Endothelial cell (in vitro differentiated cells): ENCODE measurements at places on chromosomes 6 and 20.

- DNase-seq = no peak
Measured at GRCh38 chr6:12529364-12530019, 187.1 kb upstream of the PHACTR1 start.

DNA sequence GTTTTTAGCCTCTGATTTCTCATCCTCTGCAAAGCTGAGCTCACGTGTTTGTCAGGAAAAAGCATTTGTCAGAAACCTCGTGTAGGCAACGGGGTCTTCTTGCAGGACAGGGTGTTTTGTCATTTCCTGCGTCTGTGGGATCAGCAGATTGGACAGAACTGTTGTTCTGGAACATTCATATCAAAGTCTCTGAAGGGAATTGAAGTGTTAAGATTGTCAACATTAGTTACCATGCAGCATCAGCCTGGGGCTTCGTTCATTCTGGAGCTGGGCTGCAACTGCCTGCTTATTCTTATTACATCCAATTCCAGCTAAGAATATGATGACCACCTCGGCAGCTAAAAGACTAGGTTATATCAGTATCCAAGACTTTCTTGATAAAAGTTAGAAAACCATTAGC, 71.0 kb upstream of the RALGAPA2 start:
- DNase-seq = no peak

DNA sequence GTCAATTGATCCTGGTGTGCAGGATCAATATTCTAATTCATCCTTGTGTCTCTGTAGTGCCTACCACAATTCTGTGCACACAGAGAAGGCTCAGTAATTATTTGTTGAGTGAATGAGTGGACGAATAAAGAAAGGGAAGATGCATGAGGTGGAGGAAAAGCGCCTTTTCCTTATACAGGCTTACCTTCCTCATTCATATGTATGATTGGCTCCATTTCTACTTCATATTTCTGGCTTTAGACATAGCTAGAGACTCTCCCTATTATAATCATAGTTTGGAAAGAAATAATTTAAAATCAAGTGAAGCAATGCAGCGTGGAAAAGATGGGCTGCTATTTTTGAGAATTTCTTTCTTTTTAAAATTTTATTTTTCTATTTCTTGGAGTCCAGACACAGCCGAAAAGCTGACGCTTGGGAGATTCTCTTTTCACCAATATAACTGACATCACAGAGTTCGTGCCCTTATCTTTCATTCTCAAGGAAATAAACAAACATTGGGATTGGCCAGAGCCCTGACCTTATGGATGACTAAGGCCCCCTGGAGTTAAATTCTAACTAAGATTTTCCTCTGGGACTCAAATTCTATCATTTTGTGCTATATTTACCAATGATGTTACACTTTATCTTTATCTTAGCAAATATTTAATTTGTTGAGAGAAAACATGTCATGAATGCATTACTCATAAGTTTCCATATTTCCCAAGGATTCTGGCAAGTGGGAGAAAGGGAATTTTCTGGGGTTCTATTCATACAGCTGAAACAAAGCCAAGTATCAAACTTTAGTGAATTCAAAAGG, 48.1 kb downstream of the PRL start:
- DNase-seq = no peak

DNA sequence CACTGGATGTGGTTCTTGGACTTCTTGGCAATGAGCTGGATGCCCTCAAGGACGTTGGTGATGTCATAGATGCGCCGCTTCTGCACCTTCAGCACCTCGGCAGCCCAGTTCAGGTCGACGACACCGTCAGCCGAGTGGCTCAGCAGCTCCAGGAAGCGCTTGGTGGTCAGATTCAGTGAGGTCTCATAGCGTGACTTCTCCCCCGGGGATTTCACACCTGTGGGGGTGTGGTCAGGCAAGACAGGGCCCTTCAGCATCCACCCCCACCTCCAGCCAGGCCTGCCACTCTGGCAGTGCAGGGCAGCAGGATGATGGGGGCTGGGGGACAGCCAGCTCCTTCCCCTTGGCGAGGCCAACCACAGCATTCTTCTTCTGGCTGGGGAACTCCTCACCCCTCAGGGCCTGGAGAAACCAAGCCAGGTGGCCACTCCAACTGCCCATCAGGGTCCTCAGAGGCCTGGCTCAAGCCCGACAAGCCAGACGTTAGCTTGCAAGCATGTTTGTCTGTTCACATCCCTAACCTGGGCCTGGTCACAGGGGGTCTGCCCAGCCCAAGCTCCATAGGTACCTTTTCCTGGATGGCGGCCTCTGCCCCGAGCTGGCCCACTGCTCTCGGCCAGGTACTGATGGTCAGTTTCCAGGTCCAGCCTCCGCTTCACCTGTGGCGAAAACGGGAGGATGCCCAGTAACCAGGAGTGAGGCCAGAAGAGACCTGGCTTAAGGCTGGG, 5.7 kb upstream of the NECAB3 start:
- no peak for DNase-seq

DNA sequence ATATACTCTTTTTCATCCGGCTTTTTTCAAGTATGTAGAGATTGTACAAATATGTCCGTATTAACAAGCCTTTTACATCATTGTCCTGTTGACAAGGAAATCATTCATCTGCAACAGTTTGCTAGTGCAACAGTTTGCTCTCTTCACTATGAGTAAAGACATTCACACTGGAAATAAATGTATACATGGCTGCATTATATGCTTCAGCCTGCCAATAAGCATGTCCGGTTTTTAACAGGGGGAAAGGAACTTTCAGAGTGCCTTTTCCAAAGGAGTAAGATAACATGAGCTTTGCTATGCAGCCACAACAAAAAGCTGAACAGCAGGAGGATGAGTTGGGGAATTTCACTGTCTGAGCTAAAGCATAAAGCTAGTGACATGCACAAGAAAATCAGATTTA, 99.4 kb upstream of the ADTRP start:
- no peak for DNase-seq

- DNase-seq = no peak
Measured at GRCh38 chr20:17202030-17202429, 24.8 kb upstream of the PCSK2 start.

DNA sequence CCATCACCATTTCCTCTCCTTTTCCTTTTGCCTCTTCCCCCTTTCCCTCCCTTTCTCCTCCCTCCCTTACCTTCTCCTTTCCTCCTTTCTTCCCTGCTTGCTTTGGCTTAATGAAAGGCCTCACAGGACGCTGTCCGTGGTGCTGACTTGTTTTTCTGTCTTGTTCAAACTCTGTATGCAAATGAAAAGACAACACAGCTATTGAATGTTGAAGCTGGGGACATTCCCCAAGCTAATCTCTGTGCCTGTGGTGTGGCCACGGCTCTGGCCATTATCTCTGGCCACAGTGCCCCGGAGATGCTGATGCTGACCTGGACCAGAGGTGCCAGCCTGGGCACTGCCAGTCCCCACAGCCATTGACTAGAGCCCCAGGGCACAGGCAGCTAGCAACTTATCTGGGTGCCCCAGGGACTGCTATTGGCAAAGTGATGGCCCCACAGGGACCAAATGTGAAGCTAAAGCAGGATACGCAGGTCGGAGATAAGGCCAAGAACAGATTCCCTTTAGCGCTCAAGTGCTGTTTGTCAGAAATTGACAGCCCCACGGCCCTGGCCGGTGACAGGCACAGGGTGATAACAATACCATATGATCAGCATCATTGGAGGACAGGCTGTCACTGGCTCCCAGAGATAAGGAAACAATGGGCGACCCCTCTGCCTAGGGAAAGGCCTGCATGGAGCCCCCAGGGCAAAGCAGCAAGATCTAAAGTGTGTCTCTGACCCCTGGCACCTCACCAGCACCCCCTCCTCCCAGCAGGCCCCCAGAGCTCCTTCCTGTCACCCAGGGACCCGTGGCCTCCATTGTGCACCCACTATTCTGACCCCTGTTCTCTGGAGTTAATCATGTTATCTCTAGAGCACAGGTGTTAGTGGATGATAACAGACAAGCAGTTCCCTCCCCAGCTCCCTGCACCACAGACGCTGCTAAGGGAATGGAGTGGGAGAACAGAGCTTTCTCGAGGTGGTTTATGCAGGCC, 31.6 kb upstream of the SLC32A1 start:
- peak; percentile 82 for DNase-seq

DNA sequence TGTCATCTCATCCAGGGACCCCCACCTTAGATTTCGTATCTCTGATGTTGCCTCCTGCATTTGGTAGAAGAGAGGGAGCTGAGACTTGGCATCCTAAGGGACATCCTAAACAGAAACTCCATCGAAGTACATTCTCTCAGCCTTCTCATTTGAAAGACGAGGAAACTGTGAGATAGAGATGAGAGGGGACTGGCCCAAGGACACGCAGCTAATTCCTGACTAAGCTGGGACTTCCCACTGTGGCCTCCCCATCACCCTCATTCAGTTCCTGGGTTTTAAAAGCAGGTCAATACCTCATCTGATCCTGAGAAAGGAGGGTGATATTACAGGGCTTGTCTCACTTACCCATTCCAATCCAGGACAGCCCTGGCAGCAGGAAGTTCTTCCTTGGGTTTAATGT, 855 bp upstream of the WFDC5 start:
- no peak for DNase-seq

GRCh38 chr6:79250559-79250958, 16.1 kb upstream of the HMGN3 start:
- no peak for DNase-seq

DNA sequence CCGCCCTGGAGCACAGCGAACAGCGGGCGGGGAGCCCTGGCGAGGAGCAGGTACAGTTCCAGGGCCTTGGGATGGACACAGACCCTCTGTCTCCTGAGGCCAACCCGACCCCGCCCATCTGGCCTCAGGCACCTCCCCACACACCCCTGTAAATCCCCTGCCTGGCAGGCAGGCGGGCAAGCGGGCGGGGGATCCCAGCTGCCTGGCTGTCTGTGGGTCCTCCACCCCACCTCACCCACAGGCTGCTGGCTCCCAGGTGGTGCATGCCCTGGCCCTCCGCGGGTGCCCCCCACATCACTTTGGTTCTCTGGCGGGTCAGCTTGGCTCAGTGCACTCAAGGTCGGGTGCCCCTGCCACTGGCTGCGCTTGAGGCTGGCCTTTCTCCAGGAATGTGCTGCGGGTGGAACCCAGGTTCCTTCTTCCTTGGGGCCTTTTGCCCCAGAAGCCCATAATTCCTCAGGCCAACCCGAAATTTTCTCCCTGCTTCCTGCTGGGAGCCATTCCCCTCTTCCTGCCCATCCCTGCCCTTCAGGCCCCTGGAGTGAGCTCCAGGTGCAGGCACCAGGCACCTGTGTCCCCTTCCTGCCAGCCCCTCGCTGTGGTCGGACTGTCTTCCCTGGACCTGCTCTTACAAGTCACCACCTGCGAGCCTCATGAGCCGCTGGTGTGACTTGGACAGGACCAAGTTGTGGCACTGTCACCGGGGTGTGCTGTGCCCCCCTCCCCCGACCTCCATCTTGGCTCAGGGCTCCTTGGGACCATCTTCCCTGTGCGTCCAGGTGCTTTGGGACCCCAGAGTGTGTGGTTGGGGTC, 5.3 kb upstream of the TNFRSF6B start:
- DNase-seq = no peak

- peak; percentile 67 for DNase-seq
Measured at GRCh38 chr6:26743157-26743821, 83.7 kb upstream of the ZNF322 start.

DNA sequence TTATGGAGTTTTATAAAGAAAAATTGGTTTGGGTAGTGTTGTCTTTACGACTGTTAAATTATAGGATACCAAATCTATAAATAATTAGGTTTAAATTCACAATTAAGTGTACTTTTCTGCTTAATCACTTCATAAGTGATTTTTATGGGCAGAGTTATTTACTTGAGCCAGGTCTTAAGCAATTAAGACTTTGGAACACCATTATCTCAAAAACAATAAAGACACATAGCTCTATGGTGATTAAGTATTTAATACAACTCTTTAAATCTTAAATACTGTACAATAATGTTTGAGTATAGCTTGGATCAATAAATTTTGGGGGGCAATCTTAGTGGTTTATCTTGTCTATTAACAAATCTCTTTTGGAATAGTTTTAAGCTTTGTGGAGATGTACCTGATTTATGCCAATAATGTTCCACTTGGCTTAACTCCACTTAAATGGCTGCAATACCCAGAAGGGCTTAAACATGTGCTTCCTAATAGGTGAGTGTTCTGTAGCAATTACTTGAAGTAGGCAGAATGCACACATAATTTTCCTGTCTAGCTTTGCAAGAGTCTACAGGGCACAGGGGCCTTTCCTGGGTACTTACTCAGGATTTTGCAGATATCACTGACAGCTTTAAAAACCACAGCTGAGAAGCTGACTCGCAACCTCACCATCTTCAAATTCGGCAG, 7.5 kb downstream of the FERMT1 start:
- DNase-seq = no peak

GRCh38 chr20:8212286-8212685, 80.2 kb downstream of the PLCB1 start:
- DNase-seq = no peak

GRCh38 chr6:156909212-156910010, 132.2 kb downstream of the ARID1B start:
- no peak for DNase-seq

GRCh38 chr20:37223053-37223452, 38.6 kb downstream of the GHRH start:
- no peak for DNase-seq

GRCh38 chr6:24867104-24867703, 68.5 kb upstream of the ARMH2 start:
- no peak for DNase-seq

DNA sequence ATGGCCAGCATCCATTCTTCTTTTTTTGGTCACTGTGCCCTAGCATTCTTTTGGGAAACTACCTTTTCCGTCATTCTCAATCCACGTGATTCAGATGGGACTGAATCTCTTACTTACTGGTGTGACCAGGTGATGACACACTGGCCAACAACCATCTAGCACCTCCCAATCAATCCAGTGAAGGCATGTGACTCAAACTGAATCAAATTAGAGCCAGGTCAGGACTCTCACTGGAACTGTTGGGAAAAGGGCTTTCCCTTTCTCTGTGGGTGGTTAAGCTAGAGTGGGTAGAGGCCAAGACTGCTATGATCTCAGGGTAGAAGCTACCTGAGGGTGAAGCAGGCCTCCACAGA, 36.2 kb upstream of the ZMYND8 start:
- no peak for DNase-seq

DNA sequence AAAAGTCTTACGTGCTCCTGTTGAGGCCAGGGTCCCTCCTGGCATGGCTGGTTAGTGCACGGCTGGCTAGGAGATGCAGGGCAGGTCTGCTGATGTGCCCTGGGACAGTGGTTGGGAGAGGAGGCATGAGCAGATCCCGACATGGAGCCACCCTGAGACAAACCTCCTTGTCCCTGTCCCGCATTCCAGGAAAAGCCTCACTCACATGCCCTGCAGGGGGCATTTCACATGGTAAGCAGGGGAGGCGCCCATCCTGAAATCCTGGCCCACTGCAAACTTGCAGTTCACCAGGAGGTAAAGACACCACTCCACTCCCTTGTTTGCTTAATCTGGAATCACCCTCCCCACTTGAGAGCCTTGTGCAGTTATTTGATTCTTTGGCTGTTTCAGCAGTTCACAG, 116.7 kb upstream of the SLC24A3 start:
- DNase-seq = no peak

DNA sequence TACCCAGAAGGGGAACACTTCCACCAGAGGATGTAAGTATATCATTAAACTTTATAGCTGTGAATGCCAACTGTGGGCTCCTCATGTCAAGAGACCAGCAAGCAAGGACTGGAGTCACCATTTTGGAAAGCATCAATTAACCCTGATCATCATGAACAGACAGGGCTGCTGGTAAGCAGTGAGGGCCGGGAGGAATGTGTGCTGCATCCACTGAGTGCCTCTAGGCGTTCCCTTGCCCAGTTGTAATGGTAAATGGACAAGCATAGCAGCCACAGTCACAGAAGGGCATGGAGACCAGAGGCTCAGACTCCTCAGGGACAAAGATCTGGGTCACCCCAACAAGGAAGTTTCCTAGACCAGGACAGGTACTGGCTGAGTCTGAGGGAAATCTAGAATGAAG, 23.6 kb downstream of the LINC00237 start:
- DNase-seq = no peak

- peak; percentile 48 for DNase-seq
Measured at GRCh38 chr20:33415948-33416347, 14.6 kb upstream of the CDK5RAP1 start.
